Astrocyte of the cerebellum (primary cell): ENCODE measurements at places on chromosomes 1 and 21.

DNA sequence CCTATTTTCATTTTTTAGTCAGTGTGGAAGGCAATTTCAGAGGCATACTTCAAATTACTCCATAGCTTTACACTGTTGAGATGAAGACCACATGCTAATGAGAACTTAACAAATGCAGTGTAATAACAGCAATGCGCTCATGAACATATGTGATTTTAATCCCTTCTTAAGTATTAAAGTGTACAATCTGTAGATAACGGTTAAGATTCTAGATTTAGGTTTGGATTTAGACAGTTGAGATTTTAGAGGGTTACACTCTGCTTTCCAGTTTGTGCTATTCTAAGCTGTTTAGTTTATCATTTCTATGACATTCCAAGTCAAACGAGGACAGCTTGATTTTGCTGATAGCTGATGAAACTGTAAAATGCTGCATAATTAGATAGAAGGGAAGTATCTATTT lies 257.8 kb upstream of the CHRM3 start:
- no peak for DNase-seq

GRCh38 chr21:38355992-38356781 lies 99.4 kb downstream of the KCNJ15 start:
- DNase-seq, result peak; percentile 49

GRCh38 chr1:208231881-208232661 lies 12.1 kb downstream of the PLXNA2 start:
- DNase-seq, result peak; percentile 57

- DNase-seq, result no peak
Measured at GRCh38 chr1:43152866-43153265, 19.2 kb downstream of the EBNA1BP2 start.

- DNase-seq, result no peak
Measured at GRCh38 chr1:228944935-228945371, 209.7 kb downstream of the RHOU start.
